Spinal cord (tissue), 10 donors: ENCODE measurements at places on chromosomes 13 and 19. TPM values are rescaled to one million over a fixed set of nuclear protein-coding genes. Genes with fewer than 3 reads are reported as not detected.

AP1M2 gene
- 0.30 TPM for total RNA-seq

SIAH3 gene
- 3.5 TPM for total RNA-seq

COX7A1 gene
- total RNA-seq, result 5.8 TPM

UBXN6 gene
- total RNA-seq, result 56.2 TPM

DNA sequence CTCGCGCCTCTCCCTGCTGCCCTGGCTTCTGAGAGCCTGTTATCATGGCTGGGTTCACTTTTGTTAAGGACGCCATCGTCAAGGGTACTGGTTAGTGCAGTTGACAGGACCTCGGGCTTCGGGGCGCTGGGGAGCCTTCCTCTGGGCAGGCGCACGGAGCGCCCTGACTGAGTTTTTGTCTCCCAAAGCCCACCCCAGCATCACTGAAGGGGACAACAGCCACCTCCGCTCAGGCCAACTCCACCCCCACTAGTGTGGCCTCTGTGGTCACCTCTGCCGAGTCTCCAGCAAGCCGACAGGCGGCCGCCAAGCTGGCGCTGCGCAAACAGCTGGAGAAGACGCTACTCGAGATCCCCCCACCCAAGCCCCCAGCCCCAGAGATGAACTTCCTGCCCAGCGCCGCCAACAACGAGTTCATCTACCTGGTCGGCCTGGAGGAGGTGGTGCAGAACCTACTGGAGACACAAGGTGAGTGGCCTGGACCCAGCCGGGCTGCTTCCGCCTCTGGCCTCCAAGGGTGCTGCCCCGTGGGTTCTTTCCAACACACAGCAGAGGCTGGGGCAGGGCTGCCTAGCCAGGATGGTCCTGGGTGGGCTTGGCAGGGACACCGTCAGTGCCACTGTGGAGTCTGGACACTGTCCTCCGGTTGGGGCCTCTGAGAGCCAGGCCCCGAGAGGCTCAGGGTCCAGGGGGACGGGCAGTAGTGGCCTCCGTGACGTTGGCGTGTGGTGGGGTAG is 16.9 kb downstream of the TSSK6 start:
- H3K27me3 ChIP-seq, result no peaks in the 10 kb centered on the region
- H3K27ac ChIP-seq, result no peak overlapping the region
- H3K4me3 ChIP-seq, result no peak overlapping the region
- DNase-seq, result no peak
- H3K36me3 ChIP-seq, result peaks cover 94% of the 10 kb centered on the region
- no peaks in the 10 kb centered on the region for H3K4me1 ChIP-seq

- H3K36me3 ChIP-seq, result no peaks in the 10 kb centered on the region
- no peak overlapping the region for H3K27ac ChIP-seq
- H3K4me1 ChIP-seq, result no peaks in the 10 kb centered on the region
- no peak overlapping the region for H3K4me3 ChIP-seq
Observed at GRCh38 chr13:104477261-104477660, 1411.0 kb upstream of the SLC10A2 start.

DNA sequence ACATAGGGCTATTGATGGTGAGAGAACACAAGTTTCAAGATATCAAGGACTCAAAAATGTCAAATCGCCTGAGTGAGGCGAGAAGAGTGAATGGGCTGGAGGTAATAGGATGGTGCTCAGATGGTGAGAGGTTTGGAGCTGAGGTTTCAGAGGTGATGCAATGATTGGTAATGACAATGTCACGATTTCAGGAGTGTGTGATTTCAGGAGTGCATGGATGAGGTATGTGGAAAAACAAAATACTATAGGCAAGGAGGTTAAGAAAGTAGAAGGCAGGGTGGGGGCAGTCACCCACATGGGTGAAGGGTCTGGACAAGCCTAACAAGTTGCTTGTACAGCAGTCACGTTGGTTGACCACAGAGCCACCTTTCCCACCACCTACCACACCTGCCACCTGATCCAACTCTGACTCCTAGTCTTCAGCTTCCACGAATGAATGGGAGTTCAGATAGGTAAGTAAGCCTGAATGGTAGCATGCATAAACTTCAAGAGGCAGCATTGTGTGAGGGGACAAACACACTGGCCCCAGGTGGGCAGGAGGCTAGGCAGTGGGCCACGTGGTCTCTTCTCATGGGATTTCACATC is 71.5 kb downstream of the RUBCNL start:
- H3K36me3 ChIP-seq, result no peaks in the 10 kb centered on the region
- H3K4me1 ChIP-seq, result no peaks in the 10 kb centered on the region
- H3K27me3 ChIP-seq, result no peaks in the 10 kb centered on the region
- no peak overlapping the region for H3K4me3 ChIP-seq

- no peaks in the 10 kb centered on the region for H3K36me3 ChIP-seq
- no peak overlapping the region for H3K4me3 ChIP-seq
- H3K4me1 ChIP-seq, result no peaks in the 10 kb centered on the region
- no peak for DNase-seq
- no peaks in the 10 kb centered on the region for H3K27me3 ChIP-seq
- H3K27ac ChIP-seq, result no peak overlapping the region
Observed at GRCh38 chr13:62115831-62116230, 700.2 kb upstream of the PCDH20 start.

DNA sequence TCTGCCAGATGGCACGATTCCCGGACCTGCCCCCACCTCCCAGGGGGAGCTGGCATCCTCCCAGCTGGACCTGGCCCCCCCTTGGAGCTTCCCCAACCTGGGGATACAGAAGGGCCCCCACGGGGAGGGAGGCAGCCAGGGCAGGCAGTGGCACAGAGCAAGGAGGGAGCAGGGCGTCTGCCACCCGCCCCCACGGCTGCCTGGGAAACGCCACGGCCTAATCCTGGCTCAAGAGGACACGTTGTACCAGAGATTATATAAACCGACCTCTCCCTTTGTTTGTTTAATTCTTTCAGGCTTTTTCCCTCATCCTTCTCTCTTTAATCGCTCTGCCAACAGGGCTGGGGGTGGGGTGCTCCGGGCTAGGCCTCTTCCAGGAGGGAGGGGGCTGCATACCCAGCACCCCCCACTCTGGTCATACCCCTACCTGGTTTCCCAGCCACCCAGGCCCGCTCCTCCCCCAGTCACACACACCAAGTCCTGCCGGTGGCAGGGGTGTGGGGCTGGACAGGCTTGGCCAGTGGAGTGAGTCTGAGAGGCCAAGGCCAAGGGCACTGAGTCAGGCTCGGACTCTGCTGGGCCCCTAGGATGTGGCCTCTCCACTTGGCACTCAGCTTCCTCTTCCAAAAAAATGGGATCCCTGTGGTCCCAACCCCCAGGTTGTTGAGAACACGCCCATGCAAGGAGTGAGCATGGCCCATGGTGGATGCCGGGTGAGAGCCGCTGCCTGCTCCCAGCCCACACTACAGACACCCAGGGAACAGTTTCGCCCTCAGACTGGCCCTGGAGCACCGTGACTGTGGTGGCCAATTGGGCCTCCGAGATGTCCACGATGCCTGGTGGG is 29.5 kb upstream of the NFIC start:
- no peaks in the 10 kb centered on the region for H3K36me3 ChIP-seq
- H3K4me1 ChIP-seq, result peaks cover 26% of the 10 kb centered on the region
- no peak for DNase-seq
- H3K4me3 ChIP-seq, result no peak overlapping the region

- DNase-seq, result no peak
- no peak overlapping the region for H3K4me3 ChIP-seq
- H3K27ac ChIP-seq, result no peak overlapping the region
- no peaks in the 10 kb centered on the region for H3K36me3 ChIP-seq
Observed at GRCh38 chr13:36212789-36213188, 1.6 kb downstream of the SOHLH2 start.

- H3K4me3 ChIP-seq, result no peak overlapping the region
- H3K27ac ChIP-seq, result no peak overlapping the region
- no peaks in the 10 kb centered on the region for H3K36me3 ChIP-seq
Observed at GRCh38 chr13:31436478-31436877, 236.7 kb downstream of the B3GLCT start.

DNA sequence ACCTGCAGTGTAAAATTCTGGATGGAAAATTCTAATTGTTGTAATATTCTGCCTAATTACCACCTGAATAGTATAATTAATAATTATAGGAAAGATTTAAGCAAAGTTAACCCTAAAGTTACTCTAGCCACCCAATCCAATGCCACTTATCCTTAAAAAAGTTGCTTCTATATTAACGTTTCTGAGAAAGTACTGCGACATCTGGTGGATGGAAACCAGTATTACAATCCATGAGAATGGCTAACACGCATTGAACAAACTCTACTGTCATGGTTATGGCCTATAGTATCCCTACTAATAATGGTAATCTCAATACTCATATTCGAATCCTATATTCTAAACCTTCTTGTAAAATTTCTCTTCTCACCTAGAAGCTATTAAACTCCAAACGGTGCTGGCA is 1551.8 kb downstream of the SLITRK1 start:
- no peak overlapping the region for H3K27ac ChIP-seq
- no peaks in the 10 kb centered on the region for H3K4me1 ChIP-seq
- no peaks in the 10 kb centered on the region for H3K27me3 ChIP-seq
- H3K4me3 ChIP-seq, result no peak overlapping the region
- H3K36me3 ChIP-seq, result no peaks in the 10 kb centered on the region

DNA sequence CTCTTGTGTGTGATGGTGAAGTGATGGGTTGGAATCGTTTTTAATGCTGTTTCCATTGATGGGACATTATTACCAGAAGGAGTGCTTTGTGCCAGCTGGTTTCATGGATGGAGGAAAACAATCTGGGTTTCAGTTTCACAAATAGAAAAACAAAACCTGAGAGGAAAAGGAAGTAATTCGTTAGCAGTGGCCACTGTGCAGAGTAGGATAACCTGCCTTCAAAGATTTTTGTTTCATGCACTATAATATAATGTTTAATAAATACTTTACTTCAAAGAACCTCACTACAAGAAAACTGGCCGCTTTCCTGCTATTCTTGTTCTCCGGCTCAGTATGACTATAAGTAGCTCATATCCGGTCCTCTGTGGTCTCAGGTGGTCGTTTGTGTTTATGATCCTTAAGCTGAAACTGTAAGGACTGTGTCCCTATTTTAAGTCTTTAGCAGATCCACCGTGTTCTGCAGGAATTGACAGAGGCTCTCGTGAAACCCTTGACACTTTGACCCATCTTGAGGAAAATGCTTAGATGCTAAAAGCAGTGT is 104.7 kb downstream of the GGACT start:
- H3K36me3 ChIP-seq, result no peaks in the 10 kb centered on the region
- H3K4me3 ChIP-seq, result no peak overlapping the region
- peak overlapping the region; percentile 81 for H3K27ac ChIP-seq
- no peak for DNase-seq

DNA sequence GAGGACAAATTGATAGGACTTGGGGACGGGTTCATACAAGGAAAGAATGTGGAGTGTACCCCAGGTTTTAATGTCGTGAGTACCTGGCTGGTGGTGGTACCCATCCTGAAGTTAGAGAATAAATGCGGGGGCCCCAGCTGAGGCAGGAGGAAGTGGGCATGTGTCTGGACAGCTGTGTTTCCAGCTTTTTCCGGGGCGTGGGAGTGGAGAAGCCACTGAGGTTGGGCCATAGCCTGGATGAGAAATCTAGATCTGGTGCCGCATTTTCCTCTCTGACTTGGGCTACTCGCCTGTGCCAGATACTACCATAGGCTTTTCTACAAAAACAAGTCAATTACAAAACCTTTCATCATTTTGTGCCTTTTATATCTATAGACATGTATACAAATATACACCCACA is 147.4 kb downstream of the STK24 start:
- H3K4me1 ChIP-seq, result peaks cover 10% of the 10 kb centered on the region
- no peak overlapping the region for H3K4me3 ChIP-seq
- no peak overlapping the region for H3K27ac ChIP-seq
- DNase-seq, result no peak
- H3K27me3 ChIP-seq, result no peaks in the 10 kb centered on the region

- no peaks in the 10 kb centered on the region for H3K36me3 ChIP-seq
- DNase-seq, result no peak
- H3K27ac ChIP-seq, result no peak overlapping the region
- peaks cover 3% of the 10 kb centered on the region for H3K4me1 ChIP-seq
- no peaks in the 10 kb centered on the region for H3K27me3 ChIP-seq
Observed at GRCh38 chr13:110042253-110042950, 256.0 kb upstream of the IRS2 start.

DNA sequence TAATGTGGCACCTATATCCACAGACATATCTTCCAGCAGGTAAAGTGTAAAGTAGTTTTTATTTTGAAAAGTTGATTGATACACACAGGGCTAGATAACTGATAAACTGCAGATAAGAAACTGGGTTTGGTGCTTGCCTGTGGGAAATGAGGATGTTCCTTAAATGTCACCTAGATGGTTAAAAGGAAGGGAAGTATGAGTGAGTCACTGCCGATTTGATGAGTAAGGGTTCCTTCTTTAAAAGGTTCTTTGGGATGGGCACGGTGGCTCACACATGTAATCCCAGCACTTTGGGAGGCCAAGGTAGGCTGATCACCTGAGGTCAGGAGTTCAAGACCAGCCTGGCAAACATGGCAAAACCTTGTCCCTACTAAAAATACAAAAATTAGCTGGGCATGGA is 73.8 kb upstream of the FRY start:
- H3K4me3 ChIP-seq, result no peak overlapping the region
- no peaks in the 10 kb centered on the region for H3K27me3 ChIP-seq
- no peaks in the 10 kb centered on the region for H3K4me1 ChIP-seq

GRCh38 chr19:42380155-42380554 is 9.9 kb downstream of the CNFN start:
- H3K36me3 ChIP-seq, result peaks cover 22% of the 10 kb centered on the region
- no peaks in the 10 kb centered on the region for H3K27me3 ChIP-seq

- no peak overlapping the region for H3K4me3 ChIP-seq
- DNase-seq, result peak; percentile 39
- H3K4me1 ChIP-seq, result peaks cover 86% of the 10 kb centered on the region
- H3K36me3 ChIP-seq, result peaks cover 77% of the 10 kb centered on the region
Observed at GRCh38 chr19:54434112-54434872, 14.7 kb upstream of the LENG8 start.

- H3K27ac ChIP-seq, result no peak overlapping the region
- H3K36me3 ChIP-seq, result no peaks in the 10 kb centered on the region
- no peak overlapping the region for H3K4me3 ChIP-seq
- H3K27me3 ChIP-seq, result no peaks in the 10 kb centered on the region
- H3K4me1 ChIP-seq, result no peaks in the 10 kb centered on the region
Observed at GRCh38 chr13:82477436-82477835, 1404.8 kb downstream of the SLITRK1 start.

DNA sequence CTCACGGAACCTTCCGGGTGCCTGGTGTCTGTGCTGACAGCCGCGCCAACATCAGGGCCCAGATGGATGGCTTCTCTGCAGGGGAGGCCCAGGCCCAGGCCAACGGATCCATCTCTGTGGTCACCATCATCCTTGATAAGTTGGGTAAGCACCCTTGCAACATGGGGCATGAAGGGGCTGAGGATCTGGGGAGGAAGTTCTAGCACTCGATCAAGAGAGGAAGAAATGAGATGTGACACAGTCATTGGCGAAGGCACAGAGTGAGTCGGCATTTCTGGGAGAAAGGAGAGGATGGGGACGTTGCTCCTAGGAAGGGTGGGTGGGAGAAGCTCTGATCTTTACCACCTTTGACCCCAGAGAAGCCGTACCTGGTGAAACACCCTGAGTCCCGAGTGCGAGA is 4.4 kb downstream of the CILP2 start:
- peaks cover 42% of the 10 kb centered on the region for H3K27me3 ChIP-seq
- H3K4me3 ChIP-seq, result no peak overlapping the region
- DNase-seq, result no peak
- H3K4me1 ChIP-seq, result peaks cover 38% of the 10 kb centered on the region

DNA sequence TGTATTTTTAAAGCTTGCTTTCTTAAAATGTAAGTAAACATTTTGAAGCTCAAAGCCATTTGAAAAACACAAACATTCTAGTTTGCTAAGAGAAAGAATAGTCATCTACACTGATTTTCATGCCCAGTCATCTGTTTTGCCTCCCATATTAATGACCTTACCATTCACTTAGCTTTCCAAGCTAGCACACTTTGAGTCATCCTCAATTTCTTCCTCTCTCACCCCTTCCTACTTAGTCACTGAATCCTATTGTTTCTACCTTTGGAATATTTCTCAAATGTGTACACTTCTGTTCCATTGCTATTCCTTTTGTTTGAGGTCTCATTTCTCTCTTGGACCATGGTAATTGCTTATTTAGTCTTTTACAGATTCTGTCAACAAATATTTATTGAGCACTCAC is 7.3 kb upstream of the HS6ST3 start:
- no peaks in the 10 kb centered on the region for H3K4me1 ChIP-seq
- peaks cover 4% of the 10 kb centered on the region for H3K27me3 ChIP-seq
- no peak for DNase-seq
- H3K36me3 ChIP-seq, result no peaks in the 10 kb centered on the region
